ENCODE measurements at places on chromosomes 1 and 21.

- no peak for DNase-seq
Observed at GRCh38 chr21:17709266-17709611, 96.5 kb upstream of the BTG3 start.

DNA sequence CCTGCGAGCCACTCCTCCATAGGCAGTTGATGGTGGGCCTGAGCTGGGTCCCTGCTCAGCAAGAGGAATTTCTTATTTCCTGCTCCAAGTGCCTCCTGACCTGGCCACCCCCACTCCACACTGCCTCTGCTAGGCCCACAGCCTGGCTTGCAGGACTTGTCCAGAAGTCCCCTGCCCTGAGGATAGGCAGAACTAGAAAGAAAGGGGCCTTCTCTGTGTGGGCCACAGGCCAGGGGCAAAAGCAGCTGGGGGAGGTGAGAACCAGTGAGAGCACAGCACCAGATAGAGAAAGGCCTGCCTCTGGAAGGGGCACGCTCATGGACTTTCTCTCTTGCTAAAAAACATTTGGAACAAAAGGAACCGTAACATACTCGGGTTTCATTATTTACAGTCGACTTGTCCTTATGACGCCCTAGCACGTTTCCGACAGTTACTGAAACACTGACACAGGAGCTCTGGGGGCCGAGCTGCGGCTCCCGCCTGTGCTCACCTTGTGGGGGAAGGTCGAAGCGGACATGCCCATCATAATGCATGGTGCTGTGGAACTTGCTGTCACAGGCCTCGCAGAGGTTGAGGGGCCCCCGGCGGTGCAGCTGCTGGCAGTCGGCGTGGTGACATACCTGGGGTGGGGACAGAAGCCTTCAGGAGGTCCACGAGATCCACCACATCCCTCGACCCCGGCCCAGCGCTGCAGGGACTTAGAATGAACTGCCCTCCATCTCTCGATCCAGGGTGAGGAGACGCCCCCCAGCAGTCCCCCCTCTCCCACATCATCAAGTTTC is 11.3 kb upstream of the TNFRSF25 start:
- DNase-seq: no peak

GRCh38 chr1:203189951-203190352 is 3.4 kb upstream of the CHI3L1 start:
- DNase-seq: no peak

- no peak for DNase-seq
Observed at GRCh38 chr1:75085931-75086330, 48.3 kb upstream of the LHX8 start.

- DNase-seq: no peak
Observed at GRCh38 chr1:81201779-81202178, 599.0 kb upstream of the ADGRL2 start.

- DNase-seq: no peak
Observed at GRCh38 chr1:227459326-227459841, 104.0 kb upstream of the ZNF678 start.

DNA sequence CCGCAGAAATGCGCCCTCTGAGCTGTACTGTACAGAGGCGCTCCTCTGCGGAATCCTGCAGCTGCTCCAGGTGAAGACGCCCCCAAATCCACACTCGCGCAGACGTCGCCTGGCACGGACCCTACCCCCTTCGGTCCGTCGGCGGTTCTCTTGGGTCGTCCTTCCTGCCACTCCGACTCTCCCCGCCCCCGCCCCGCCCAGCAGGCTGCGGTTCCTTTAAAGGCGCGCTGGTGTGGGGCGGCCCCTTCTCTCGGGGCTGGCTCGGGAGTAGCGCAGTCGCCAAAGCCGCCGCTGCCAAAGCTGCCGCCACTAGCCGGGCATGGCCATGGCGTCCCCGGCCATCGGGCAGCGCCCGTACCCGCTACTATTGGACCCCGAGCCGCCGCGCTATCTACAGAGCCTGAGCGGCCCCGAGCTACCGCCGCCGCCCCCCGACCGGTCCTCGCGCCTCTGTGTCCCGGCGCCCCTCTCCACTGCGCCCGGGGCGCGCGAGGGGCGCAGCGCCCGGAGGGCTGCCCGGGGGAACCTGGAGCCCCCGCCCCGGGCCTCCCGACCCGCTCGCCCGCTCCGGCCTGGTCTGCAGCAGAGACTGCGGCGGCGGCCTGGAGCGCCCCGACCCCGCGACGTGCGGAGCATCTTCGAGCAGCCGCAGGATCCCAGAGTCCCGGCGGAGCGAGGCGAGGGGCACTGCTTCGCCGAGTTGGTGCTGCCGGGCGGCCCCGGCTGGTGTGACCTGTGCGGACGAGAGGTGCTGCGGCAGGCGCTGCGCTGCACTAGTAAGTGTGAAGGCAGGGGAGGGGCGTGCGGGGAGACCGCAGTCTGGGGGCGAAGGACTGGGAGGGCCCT is at the start of gene RASSF5:
TSS of gene RASSF5 (plus strand) at position 248 of the 846 bp plus-strand sequence. CDS start at position 320, 72 bp downstream.
- DNase-seq: peak; percentile 82

GRCh38 chr1:3432306-3432705 is 22.2 kb upstream of the ARHGEF16 start:
- DNase-seq: no peak

- DNase-seq: no peak
Observed at GRCh38 chr1:226041419-226041818, 21.1 kb upstream of the H3-3A start.

DNA sequence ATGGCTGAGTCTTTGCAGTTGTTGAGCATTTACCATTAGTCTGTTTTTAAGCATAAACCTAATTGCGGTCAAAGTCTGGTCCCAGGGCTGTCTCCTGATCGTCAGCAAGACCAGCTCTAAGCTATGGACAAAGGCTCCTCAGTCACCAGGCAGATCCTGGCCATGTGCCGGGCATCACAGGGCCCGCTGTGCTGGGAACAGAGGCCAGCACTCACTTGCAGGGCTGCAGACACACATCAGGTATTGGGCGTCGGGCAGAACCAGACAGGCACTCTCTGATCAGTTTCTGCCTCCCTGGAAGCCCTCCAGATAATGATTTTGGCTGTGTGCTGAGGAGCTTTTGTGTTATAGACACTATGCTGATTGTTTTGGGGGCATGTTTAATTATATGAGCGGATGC is 26.6 kb downstream of the TMEM51 start:
- no peak for DNase-seq

GRCh38 chr21:21973806-21974205 is 975.6 kb downstream of the NCAM2 start:
- DNase-seq: no peak

DNA sequence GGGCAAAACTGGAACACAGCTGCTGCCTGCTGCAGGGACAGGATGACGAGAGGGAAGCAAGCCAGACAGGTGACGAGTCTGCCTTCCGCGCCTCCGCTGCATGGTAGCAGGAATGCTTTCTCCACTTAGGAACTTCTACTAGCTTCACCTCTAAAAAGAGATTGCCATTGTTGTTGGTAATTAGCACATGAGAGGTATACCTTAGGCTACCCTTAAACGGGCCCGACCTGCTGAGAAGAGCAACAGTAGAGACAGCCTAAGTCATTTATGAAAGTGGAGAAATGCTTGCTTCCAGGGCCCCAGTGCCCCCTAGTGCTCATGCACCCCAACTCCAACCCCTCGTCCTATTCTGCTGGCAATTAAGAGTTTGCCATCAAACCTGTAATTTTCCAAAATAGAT is 96.9 kb upstream of the AKT3 start:
- DNase-seq: no peak

DNA sequence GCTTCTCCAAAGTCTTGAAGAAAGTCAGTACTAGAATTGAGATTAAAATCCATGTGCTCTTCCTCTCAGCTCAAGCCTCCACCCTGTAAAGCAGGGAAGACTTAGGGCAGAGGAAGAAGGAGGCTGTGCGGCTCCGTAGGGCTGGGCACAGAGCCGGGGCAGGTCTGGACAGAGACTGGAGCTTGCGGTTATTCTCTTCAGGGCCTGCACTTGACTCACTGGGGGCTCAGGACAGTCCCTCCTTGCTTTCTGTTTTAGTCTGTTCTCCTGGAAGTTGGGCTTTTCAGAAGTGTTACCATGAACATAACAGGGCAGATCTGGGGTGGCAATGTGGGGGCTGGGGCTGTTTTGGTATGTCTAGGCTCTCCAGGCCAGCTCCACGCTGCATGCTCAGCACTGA is 21.6 kb upstream of the TRABD2B start:
- DNase-seq: no peak

GRCh38 chr1:200512191-200512590 is 102.4 kb upstream of the ZNF281 start:
- DNase-seq: no peak

- DNase-seq: no peak
Observed at GRCh38 chr1:178541379-178541778, 28.5 kb downstream of the TEX35 start.

DNA sequence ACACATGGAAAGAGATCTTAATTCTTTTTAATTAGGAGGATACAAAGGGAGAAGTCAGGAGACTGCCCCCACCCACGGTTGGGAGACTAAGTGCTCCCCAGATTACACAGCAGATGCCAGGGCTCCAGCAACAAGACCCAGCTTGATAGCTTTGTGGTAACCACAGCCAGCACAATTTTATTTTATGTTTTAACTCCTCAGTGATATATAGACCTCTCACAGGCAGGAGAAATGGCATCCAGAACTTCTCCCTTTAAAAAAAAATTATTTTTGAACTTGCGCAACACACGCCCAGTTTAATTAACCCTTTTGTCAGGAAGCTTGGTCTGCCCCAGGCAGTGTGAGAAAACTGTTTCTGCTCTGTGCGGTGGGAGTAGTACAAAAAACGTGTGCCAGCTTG is 62.6 kb upstream of the ACOT11 start:
- DNase-seq: no peak

DNA sequence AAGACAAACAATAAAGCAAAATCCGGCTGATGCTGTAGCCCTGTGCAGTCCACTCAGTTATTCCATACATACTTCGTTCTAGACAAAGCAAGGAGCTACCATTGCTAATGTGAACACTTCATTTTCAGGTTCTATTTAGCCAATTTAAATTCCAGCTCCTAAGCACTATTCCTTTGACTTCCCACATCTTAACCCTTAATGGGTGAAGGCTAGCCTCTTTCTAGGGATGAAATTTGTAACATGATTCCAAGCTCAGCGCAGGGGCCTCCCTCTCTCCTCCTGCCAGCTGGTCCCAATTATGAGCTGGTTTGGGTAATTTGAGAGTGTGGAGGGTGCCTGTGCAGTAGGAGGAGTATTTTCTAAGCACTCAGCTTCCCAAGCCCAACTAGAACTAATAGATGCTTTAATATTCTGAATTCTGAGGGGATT is 53.9 kb upstream of the PTGFRN start:
- DNase-seq: no peak

DNA sequence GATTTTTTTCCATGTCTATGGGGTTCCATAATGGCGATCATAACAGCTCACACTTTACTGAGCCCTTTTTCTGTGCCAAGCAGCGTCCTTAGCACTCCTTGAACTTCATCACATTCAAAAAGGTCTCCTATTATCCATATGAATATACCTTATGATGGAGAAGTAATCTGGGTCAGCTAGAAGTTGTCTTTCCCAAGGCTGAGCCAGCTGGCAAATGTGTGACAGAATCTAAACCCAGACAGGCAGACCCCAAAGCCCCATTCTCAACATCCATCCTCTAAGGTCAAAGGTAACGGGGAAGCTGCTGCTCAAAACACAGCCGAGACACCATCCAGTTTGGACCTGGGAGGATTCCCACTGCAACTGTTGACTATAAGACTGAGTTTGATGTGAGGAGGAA is 249.6 kb downstream of the PRDM2 start:
- DNase-seq: no peak

GRCh38 chr1:204363335-204364114 is 3.8 kb upstream of the PLEKHA6 start:
- peak; percentile 28 for DNase-seq

DNA sequence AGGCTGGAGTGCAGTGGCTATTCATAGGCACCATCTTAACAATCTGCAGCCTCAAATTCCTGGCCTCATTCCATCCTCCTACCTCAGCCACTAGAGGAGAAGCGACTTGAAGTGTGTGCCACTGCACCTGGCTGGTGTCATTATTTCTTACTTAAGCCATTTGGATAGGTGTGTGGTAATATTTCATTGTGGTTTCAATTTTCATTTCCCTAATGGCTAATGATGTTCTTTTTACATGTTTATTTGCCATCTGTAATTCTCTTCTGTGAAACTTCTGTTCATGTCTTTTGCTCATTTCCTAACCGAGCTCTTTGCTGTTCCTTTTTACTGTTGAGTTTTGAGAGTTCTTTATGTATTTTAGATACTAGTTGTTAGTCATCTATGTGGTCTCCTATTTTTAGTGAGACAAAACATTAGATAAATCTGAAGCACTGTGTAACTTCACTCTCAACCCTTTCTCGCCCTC is 66.8 kb downstream of the SLC27A3 start:
- no peak for DNase-seq

- DNase-seq: no peak
Observed at GRCh38 chr1:78836726-78837125, 169.8 kb downstream of the ADGRL4 start.

GRCh38 chr1:225823811-225824261 is 13.9 kb downstream of the EPHX1 start:
- DNase-seq: no peak

- DNase-seq: no peak
Observed at GRCh38 chr1:52366517-52366827, 467 bp upstream of the CC2D1B start.

DNA sequence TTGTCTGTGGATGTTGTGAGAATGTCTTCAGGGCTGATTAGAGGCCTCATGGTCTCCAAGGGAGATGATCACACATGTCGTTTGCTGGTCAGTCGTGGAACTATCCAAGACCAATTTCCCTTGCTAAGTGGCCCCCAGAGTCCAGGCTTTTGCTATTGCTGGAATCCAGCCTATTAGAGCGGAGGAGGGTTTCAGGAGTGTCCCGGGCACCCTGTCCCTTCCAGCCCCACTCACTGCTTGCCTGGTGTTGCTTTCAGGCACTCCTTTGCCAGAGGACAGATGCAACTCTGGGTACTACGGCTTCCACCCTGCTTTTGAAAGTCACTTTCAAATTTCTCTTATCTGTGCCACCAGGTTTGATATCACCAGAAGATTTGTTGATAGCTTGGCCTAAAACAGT is 149.1 kb downstream of the NOS1AP start:
- no peak for DNase-seq

DNA sequence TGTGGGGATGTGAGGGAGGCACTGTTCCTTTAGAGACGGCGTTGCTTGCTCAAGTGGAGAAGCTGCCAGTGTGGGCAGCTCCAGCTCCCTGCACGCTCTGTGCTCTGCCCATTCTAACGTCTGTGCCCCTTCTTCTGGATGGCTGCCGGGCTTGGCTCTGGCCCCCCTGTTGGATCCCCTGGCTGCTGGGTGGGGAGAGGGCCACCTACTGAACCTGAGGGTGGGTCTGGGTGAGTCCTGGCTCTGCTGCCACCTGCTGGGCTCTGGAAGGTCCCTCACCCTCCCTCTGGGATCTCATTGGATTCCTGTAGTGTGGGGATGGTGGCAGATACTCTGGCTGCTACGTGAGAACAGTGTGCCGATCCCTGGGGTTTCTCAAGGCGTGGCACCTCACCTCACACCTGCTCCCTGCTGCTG is 5.0 kb downstream of the PFKL start:
- DNase-seq: no peak
